ENCODE measurements at places on chromosomes 7 and 10. TPM values are rescaled to one million over a fixed set of nuclear protein-coding genes. Genes with fewer than 3 reads are reported as not detected.

DNA sequence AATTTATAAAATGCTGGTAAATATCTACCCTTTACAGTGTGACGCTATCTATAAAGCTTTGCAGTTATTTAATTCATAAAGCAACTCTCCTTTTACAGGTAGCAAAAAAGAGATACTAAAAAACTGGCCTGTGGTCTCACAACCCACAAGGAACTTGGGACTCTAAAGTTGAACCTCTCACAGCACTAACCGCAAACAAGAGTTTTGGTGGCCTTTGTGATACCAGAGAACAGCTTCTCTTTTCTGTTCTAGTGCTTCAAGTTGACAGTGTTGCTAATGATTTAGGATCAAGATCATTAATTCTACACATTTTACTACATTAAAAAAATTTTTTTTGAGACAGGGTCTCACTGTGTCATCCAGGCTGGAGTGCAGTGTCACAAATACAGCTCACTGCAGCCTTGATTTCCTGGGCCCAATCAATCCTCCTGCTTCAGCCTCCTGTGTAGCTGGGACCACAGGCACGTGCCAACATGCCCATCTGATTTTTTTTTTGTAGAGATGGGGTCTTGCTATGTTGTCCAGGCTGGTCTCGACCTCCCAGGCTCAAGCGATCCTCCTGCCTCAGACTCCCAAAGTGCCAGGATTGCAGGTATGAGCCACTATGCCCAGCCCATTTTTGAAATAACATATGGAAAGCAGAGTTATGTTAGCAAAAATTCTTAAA lies 56.0 kb upstream of the ST8SIA6 start:
- no peaks in the 10 kb centered on the region for H3K36me3 ChIP-seq
- H3K4me1 ChIP-seq, result peaks cover 3% of the 10 kb centered on the region
- no peak for DNase-seq

HOXA11 gene
- not detected for total RNA-seq

C10orf67 gene
- 0.27 TPM for total RNA-seq

DNA sequence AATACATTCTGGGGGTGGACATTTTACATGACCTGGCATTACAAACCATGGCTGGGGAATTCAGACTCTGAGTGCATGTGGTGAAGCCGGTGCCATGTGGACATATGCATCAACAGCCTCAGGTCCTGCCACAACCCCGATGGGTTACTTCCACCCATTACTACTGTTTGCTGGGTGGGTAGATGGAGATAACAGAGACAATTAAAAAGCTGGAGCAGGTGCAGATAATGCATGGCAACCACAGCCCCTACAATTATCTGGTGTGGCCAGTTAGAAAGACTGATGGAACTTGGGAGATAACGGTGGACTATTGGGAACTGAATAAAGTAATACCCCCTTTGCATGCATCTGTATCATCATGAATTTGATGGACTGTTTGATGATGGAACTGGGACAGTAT lies 21.6 kb upstream of the ADAMTS14 start:
- no peak overlapping the region for H3K4me3 ChIP-seq
- H3K27me3 ChIP-seq, result no peaks in the 10 kb centered on the region
- no peaks in the 10 kb centered on the region for H3K4me1 ChIP-seq
- H3K27ac ChIP-seq, result no peak overlapping the region

CYP26C1 gene
- total RNA-seq, result not detected

ANKRD61 gene
- total RNA-seq, result 0.26 TPM

- DNase-seq, result peak; percentile 59
- H3K36me3 ChIP-seq, result peaks cover 13% of the 10 kb centered on the region
- peak overlapping the region; percentile 87 for H3K27ac ChIP-seq
- peaks cover 78% of the 10 kb centered on the region for H3K4me1 ChIP-seq
Measured at GRCh38 chr10:80498833-80499741, 38.6 kb upstream of the SH2D4B start.

DNA sequence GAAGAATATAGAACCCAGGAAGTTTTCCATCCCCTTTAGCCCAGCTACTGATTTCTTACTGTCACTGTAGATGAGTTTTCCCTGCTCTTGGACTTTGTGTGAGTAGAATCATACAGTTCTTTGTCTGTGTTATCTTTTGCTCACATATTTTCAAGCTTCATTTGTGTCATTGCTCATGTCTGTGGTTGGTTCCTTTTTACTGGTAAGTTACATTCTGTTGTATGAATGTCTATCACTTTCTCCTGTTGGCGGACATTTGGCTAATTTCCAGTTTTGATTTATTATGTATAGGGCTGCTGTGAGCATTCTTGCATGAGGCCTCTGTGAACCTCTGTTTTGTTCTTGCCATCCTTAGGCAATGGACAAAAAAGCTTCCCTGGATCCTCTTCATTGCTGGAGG lies 5.3 kb downstream of the GLRX3 start:
- H3K4me1 ChIP-seq, result peaks cover 36% of the 10 kb centered on the region
- no peak overlapping the region for H3K27ac ChIP-seq

GRCh38 chr7:80630608-80631405 lies 7.6 kb upstream of the CD36 start:
- H3K27me3 ChIP-seq, result no peaks in the 10 kb centered on the region
- no peaks in the 10 kb centered on the region for H3K4me1 ChIP-seq
- no peak overlapping the region for H3K4me3 ChIP-seq

THNSL1 gene
- total RNA-seq, result 1.7 TPM

DNA sequence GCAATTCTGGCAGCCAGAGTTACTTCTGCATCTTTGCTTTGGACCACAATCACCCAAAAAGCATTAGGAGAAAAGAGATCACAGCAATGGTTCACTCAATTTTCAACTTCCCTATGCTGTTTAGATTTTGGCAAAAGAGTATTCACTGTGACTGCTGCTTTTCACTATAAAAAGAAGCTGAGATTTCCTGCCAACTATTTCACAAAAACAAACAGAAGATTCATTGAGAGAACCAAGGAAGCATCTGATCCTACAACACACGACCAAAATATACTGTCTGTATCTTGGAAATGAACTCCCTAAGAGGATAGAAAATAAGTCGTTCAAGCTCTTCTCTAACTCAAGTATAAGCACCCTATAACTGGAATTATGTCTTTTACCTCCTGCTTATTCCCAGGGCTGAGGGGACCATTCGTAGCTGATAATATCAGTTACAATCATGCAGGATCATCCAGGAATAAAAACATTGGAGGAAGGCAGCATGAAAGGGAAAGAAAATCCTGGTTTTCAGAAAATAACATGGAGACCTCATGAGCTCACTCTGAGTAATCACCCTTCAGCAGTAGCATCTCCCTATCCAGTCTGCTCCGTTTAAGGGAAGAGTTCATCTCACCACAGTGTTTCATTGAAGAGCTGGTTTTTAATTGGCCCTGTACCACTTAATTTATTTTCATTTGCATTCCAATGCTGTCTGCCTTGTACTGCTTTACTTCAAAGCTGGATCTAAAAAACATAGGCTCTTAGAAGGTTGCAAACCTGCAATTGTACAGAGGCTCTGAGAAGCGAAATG lies 256.2 kb downstream of the PAXIP1 start:
- H3K27ac ChIP-seq, result no peak overlapping the region
- H3K4me3 ChIP-seq, result no peak overlapping the region
- DNase-seq, result no peak
- H3K4me1 ChIP-seq, result no peaks in the 10 kb centered on the region
- H3K36me3 ChIP-seq, result no peaks in the 10 kb centered on the region

TMEM196 gene
- total RNA-seq, result not detected

DNA sequence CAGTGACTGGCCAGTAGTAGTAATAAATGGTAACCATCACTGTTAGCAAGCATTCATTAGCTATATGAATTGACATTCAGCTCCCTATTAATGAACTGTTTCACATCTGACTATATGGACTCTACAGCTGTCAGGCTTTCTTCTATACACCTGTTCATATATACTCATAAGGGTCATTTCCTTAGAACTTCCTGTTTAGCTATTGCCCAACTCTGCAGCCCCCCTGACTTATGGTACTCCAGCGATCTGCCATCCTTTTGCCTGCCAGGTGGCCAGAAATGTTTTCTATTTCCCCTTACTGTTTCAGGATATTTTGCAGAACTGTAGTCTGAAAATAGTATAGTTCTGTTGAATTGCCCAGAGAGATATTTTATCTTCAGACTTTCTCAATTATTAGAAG lies 56.6 kb downstream of the TASOR2 start:
- H3K4me3 ChIP-seq, result no peak overlapping the region
- H3K36me3 ChIP-seq, result peaks cover 87% of the 10 kb centered on the region

- H3K4me3 ChIP-seq, result no peak overlapping the region
- H3K4me1 ChIP-seq, result peaks cover 53% of the 10 kb centered on the region
- H3K27ac ChIP-seq, result peak overlapping the region; percentile 38
- no peak for DNase-seq
- no peaks in the 10 kb centered on the region for H3K27me3 ChIP-seq
- no peaks in the 10 kb centered on the region for H3K36me3 ChIP-seq
Measured at GRCh38 chr10:103181244-103181643, 11.8 kb downstream of the NT5C2 start.

ARHGEF35 gene
- total RNA-seq, result 16.5 TPM

- H3K27ac ChIP-seq, result no peak overlapping the region
- H3K36me3 ChIP-seq, result no peaks in the 10 kb centered on the region
- H3K4me3 ChIP-seq, result no peak overlapping the region
- H3K4me1 ChIP-seq, result no peaks in the 10 kb centered on the region
Measured at GRCh38 chr10:22491480-22491879, 146.2 kb downstream of the SPAG6 start.

GRCh38 chr10:23310404-23310803 lies 34.2 kb downstream of the C10orf67 start:
- H3K36me3 ChIP-seq, result no peaks in the 10 kb centered on the region
- no peaks in the 10 kb centered on the region for H3K4me1 ChIP-seq
- DNase-seq, result no peak
- no peak overlapping the region for H3K4me3 ChIP-seq
- H3K27me3 ChIP-seq, result no peaks in the 10 kb centered on the region

GRCh38 chr7:26648554-26648953 lies 215.8 kb downstream of the SKAP2 start:
- no peak for DNase-seq
- H3K27me3 ChIP-seq, result no peaks in the 10 kb centered on the region
- no peaks in the 10 kb centered on the region for H3K36me3 ChIP-seq
- H3K4me1 ChIP-seq, result no peaks in the 10 kb centered on the region
- H3K27ac ChIP-seq, result no peak overlapping the region

- H3K4me3 ChIP-seq, result no peak overlapping the region
- H3K27ac ChIP-seq, result no peak overlapping the region
- peaks cover 83% of the 10 kb centered on the region for H3K27me3 ChIP-seq
- peaks cover 83% of the 10 kb centered on the region for H3K4me1 ChIP-seq
- no peaks in the 10 kb centered on the region for H3K36me3 ChIP-seq
Measured at GRCh38 chr10:100742936-100743335, 2.4 kb upstream of the PAX2 start.

GRCh38 chr10:124049484-124049883 lies 43.9 kb downstream of the CHST15 start:
- peak overlapping the region; percentile 61 for H3K27ac ChIP-seq
- H3K27me3 ChIP-seq, result no peaks in the 10 kb centered on the region
- H3K36me3 ChIP-seq, result no peaks in the 10 kb centered on the region
- H3K4me1 ChIP-seq, result no peaks in the 10 kb centered on the region

- peaks cover 33% of the 10 kb centered on the region for H3K36me3 ChIP-seq
- H3K4me1 ChIP-seq, result peaks cover 88% of the 10 kb centered on the region
- no peak overlapping the region for H3K4me3 ChIP-seq
- H3K27me3 ChIP-seq, result no peaks in the 10 kb centered on the region
- DNase-seq, result no peak
Measured at GRCh38 chr7:130900471-130901076, 166.6 kb upstream of the KLF14 start.

- H3K4me3 ChIP-seq, result no peak overlapping the region
- no peaks in the 10 kb centered on the region for H3K4me1 ChIP-seq
- no peaks in the 10 kb centered on the region for H3K36me3 ChIP-seq
- no peak overlapping the region for H3K27ac ChIP-seq
- H3K27me3 ChIP-seq, result no peaks in the 10 kb centered on the region
- DNase-seq, result no peak
Measured at GRCh38 chr7:11810043-11810625, 21.9 kb downstream of the THSD7A start.

CPEB3 gene
- total RNA-seq, result 5.5 TPM

DNA sequence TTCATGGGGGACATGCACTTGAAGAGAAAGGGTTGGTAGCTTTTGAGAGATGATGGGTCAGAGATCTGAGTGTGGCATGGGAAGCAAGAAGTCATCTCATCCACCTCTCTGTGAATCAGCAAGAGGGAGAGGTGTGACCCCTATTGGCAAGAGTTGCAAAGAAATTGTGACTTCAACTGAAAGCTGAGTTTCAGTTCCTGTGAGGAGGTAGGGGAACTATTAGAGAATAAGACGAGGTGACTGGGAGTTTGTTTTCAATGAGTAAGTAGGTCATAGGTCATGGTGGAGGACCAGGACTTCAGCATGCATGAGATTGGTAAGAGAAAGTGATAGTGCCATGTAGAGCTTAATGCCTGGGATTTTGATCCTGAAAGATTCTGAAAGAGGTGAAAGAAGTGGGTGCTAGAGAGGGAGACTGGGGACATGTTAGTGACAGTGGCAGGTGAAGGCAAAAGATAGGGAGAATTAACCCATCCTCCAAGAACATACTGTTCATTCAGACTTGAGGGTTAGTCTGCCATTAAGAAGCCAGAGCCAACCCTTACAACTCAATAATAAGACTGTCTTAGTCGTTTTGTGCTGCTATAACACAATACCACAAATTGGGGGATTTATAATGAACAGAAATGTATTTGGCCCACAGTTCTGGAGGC lies 75.5 kb upstream of the CAPZA2 start:
- no peak for DNase-seq
- H3K36me3 ChIP-seq, result no peaks in the 10 kb centered on the region
- no peak overlapping the region for H3K4me3 ChIP-seq
- no peaks in the 10 kb centered on the region for H3K27me3 ChIP-seq
- no peak overlapping the region for H3K27ac ChIP-seq

GRCh38 chr7:114789871-114790311 lies 132.0 kb upstream of the MDFIC start:
- no peak overlapping the region for H3K27ac ChIP-seq
- no peak for DNase-seq
- no peaks in the 10 kb centered on the region for H3K4me1 ChIP-seq
- no peak overlapping the region for H3K4me3 ChIP-seq
- H3K36me3 ChIP-seq, result no peaks in the 10 kb centered on the region

GRCh38 chr7:66747881-66748511 lies 7.5 kb downstream of the RABGEF1 start:
- H3K4me3 ChIP-seq, result no peak overlapping the region
- no peaks in the 10 kb centered on the region for H3K36me3 ChIP-seq
- DNase-seq, result no peak
- no peak overlapping the region for H3K27ac ChIP-seq
- no peaks in the 10 kb centered on the region for H3K27me3 ChIP-seq

DIP2C gene
- 3.1 TPM for total RNA-seq

DNA sequence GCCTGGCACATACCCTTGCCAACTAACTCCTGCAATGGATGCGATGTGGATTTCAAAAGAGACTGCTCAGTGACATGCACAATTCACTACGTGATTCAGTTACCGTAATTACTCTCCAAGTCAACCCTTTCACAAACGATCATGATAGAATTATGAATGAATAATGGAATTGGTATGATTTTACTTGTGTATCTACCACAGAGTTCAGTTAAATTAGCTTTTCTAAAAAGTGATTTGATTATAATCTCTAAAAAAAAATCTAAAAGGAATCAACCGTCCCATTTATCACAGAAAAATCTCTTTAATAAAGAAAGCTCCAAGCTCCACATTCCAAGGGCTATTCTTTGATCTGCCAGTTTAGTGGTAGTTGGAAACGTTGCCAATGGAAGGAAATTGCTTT lies 30.4 kb upstream of the RSU1 start:
- H3K4me3 ChIP-seq, result no peak overlapping the region
- no peak overlapping the region for H3K27ac ChIP-seq
- DNase-seq, result no peak
- H3K4me1 ChIP-seq, result no peaks in the 10 kb centered on the region
- H3K27me3 ChIP-seq, result no peaks in the 10 kb centered on the region

PPP1R17 gene
- total RNA-seq, result not detected
